ENCODE measurements at places on chromosomes 2 and 18. TPM values are rescaled to one million over a fixed set of nuclear protein-coding genes. Genes with fewer than 3 reads are reported as not detected.

The KLHL30 gene
- total RNA-seq = not detected

The EML6 gene
- total RNA-seq = 1.2 TPM

The INHBB gene
- not detected for total RNA-seq

The LIMS3 gene
- total RNA-seq = not detected

The NFATC1 gene
- 36.9 TPM for total RNA-seq

The COLEC11 gene
- total RNA-seq = not detected

The CAPN14 gene
- 0.10 TPM for total RNA-seq

The CIDEA gene
- total RNA-seq = not detected

The FAM168B gene
- 52.7 TPM for total RNA-seq

The SUPT7L gene
- 36.2 TPM for total RNA-seq

The PRSS56 gene
- not detected for total RNA-seq

The CYTIP gene
- total RNA-seq = 234 TPM

The DNER gene
- total RNA-seq = not detected

The DTNA gene
- total RNA-seq = not detected

Measured in activated CD4-positive, alpha-beta T cell treated with anti-CD3 and anti-CD28 coated beads, Interleukin-2, amount 10 ng/mL, durations not matched to agents 7 days and 5 days (primary cell).